ENCODE measurements at places on chromosomes 7 and 10.

- no peak for DNase-seq
These were observed 72.9 kb upstream of the PRLHR start for GRCh38 chr10:118668228-118668952.

DNA sequence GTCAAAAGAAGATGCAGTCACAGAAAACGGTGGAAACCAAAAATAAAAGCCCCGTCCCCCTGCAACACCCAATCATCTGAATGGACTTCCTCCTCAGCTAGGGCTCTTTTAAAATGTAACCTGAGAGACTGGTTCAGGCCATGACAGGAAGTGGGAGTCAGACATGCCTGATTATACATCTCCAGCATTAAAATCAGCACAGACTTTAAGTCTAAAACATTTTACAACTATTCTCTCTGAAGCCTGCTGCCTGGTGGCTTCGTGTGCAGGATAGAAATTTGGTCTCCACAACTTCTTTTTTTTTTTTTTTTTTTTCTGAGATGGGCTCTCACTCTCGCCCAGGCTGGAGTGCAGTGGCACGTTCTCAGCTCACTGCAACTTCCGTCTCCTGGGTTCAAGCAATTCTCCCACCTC, 30.3 kb downstream of the HACD1 start:
- DNase-seq, result no peak

GRCh38 chr10:9075420-9075819, 1020.9 kb downstream of the GATA3 start:
- DNase-seq, result no peak

DNA sequence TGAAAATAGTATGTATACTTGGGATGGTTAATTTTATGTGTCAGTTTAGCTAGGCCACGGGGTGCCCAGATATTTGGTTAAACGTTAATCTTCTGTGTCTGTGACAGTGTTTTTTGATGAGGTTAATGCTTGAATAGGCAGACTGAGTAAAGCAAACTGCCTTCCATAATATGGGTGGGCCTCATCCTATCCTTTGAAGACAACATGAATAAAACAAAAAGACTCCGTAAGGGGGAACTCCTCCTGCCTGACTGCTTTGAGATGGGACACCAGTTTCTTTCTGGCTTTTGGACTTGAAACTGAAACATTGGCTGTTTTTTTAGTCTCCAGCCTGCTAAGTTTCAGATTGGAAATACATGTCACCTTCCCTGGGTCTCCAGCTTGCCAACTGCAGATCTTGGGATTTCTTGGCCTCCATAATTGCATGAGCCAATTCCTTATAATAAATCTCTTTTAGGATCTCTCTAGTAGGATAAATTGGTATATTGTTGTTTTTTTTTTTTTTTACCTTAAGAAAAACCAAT, 59.9 kb upstream of the GLCCI1 start:
- DNase-seq, result no peak

GRCh38 chr7:8931906-8932646, 498.7 kb downstream of the NXPH1 start:
- no peak for DNase-seq

DNA sequence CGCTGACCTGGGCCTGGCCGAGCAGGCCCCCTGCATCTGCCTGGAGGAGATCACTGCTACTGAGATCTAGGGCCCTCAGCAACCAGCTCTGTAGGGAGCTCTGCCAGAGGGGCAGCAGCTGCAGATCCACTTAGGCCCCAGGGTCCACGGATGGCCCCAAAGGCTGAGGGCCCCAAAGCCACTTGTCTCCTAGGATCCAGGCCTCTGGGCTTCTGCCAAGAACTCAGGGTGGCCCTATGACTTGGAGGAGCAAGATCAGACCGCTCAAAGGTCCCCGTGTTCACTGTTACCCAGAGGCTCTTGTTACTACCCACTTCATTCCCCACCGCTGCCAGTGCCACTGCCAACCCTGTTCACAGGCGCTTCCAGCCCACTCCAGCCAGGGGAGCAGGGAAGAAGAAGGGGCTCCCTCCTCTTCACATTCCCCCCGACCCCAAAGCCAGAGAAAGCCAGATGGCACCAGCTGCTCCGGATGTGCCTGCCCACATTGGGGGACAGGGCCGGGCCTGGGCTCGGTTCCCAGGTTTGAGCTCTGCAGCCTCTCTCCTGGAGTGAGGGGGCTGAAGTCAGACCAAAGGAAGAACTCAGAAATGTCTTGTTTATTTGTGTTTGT, 7.6 kb downstream of the LZTS2 start:
- no peak for DNase-seq

DNA sequence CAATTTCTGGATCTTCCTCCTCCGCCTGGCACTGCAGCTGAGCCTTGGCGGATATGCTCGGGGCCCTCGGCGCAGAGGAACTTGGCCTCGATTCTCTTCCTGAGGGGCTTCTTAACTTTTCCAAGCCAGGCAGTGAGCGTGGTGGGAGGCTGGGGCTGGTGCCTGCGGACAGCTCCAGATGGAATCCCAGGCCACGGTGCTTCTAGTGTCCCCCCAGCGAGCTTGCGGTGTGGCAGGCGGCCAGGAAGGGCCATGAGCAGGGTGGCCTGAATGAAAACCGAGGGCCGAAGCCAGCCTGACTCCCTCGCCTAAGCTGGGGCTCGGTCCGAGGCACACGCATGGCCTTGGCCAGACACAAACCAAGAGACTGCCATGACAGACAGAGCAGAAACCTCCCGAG, 31.3 kb downstream of the RCC1L start:
- no peak for DNase-seq

DNA sequence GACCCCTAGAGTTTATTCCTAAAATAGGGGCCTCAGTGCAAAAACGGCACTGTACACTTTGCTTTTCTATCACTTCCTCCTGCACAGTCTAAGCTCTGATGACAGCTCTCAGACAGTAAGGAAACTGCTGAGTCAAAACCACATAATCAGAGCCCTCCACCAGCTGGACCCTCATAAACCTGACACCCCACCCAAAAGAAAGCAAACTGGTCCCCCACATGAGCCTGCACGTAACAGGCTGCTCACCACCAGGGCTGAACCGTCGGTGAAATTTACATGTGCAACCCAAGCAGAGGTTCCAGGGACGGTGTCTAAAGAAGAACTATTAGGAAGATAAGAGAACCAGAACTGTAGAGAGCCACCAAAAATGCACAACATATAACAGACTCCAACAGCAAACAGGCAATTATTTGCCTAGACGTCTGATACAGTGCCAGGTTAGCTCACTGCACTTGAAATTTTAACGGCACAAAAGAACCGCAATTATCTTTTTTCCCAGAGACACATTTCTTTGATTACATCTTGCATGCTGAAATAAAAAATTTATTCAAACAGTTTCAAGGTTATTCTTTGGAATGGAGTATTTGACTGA, 19.6 kb downstream of the SGMS1 start:
- no peak for DNase-seq

- DNase-seq, result no peak
These were observed 1060.3 kb upstream of the CELF2 start for GRCh38 chr10:9957351-9957750.

DNA sequence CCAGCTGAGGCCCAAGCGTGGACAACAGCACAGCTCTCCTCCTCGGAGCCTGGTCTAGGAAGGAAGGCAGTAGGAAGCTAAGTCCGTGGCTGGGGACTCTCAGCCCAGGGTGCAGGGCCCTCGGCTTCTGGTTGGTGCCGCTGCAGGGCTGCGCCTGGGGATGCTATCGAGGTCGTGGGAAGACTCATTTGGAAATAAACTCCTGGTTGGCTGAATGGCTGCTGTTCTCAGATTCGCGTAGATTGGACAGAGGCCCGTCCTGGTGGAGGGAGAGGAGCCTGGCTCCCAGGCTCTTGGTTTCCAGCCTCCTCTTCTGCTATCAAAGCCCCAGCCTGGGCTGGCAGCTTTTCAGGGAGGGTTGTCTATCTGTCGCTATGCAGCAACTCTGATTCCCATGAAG, 152.6 kb upstream of the FZD8 start:
- no peak for DNase-seq

GRCh38 chr7:112669306-112669705, 120.9 kb downstream of the TMEM168 start:
- no peak for DNase-seq

DNA sequence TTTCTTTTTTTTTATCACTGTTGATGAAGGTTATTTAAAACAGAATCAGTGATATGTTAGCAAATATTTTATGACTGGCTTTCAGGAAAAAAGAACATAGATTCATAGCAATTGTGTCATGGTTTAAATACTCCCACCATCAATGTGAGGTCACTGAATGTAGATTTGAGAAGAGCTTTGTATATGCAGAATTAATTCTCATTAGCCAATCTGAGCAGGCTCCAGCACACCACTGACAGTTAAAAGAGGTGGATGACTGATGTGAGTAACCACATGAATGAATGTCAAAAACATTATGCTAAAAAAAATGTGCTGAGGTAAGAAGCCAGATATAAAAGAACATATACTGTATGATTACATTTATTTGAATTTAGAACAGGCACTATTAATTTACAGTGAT, 174.8 kb upstream of the KAT6B start:
- DNase-seq, result no peak

DNA sequence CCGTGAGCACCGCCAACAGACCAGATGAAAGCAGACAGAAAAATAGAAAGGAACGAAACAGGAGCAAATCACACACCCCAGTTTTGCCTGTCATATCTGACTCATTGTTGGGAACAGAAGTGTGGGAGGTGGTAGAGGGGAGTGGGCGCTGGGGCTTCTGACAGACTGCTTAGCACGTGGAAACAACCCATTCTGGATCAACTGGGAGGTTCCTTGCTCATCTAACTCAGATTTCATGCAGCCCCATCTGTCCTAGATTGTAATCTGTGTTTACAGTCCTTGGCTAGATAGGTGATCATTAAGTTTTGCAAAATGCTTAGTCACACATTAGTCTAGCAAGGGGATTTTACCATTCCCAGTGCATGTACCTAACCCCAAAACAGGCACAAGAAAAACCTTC, 154.1 kb downstream of the NRP1 start:
- no peak for DNase-seq

DNA sequence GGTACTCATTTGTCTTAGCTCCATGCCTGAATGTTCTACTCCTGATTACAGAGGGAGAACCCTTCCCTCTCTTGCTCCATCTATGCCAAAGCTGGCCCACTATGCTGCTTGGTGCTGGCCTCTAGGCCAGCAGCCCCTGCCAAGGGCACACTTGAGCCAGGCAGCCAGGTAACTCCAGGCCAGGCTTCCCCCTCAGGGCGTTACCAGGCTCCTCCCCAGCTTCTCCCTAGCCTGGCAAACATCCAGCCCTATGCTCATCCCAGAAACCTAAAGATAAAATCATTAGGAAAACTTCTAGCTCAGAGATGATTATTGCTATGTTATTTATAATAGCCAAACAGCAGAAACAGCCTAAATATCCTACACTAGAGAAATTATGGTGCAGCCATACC, 103.7 kb downstream of the KCNMA1 start:
- DNase-seq, result no peak

GRCh38 chr7:21059069-21059468, 272.4 kb upstream of the SP8 start:
- no peak for DNase-seq

DNA sequence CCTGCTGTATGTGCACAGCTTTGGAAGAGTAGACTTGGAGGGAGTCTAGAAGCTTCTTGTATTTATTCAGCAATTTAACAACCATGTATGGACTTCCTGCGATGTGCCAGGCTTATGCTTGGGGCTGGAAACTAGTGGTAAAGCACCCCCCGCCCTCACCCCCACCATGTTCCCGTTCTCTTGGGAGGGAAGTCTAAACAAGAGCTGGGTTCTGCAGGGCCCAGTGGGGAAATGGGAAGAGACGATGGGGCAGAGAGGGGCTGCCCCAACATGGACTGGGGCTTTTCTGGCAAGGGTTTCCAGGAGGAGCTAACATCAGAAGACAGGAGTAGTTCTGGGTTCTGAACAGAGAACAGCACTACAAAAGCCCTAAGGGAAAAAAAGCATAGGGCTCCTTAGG, 8.0 kb downstream of the RASSF4 start:
- no peak for DNase-seq

- DNase-seq, result no peak
These were observed 15.7 kb upstream of the STN1 start for GRCh38 chr10:103933557-103934121.

DNA sequence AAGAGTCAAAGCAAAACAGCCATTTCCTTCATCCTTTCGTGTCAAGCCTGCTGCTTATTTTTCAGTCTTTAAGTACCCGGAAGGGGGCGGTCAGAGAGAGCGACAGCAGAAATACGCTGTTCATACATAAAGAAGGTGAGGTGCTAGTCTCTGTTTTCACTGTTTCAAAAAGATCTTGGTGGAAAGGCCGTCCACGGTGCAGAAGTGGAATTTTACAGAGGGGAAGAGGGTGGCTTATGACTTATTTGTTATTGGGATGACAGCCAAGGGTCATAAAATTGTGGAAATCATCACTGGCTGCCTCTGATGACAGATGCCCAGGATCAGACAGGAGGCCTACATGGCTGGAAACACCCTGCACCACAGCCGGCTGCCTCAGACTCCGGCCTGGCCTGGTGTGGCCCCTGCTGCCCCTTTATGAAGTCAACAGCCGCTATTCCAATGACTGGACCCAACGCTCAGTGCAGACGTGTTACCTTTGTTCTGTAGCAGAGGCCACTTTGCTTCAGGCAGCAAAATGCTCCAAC, 57.0 kb downstream of the HIPK2 start:
- DNase-seq, result no peak

DNA sequence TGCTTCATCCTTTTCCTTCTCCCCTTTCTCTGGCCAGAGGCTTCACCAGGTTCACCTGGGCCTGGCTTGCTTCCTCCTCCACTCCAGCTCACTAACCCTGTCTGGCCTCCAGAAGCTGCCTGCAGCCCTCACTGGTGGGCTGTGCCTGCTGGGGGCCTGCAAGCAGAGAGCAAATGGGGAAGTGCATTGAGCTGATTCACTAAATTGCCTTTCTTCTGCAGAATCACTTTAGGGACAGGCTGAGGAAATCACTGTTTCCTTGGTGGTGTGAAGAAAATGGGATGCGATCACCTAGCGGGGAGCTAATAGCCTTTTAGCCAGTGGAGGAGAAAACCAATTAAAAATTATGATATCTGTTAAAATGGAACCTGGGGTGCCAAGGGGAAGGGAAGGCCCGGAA, 3.0 kb downstream of the RET start:
- no peak for DNase-seq

GRCh38 chr10:71845410-71846405, 5.3 kb downstream of the PSAP start:
- no peak for DNase-seq

DNA sequence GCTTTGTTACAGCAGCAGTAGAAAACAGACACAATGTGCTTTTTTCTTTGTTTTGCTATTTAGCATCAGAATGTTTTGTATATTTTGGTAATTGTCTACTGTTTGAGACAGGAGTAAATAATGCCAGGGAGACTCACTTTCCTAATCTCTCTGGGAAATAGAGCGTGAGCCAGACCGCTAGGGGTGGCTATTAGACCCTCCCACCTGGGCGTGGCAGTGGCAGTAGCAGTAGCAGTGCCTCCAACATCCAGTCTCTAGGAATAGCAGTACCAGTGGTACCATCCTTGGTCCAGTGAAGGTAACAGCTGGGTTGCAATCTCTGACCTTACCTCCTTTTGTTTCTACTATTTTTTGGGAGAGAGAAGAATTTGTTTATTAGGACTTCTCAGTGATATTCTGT, 165.7 kb upstream of the MAGI2 start:
- DNase-seq, result no peak

Measured in stimulated activated CD8-positive, alpha-beta memory T cell treated with anti-CD3 and anti-CD28 coated beads, Interleukin-4, amount 100 ng/mL, for 48 hours (primary cell).